ENCODE measurements at places on chromosomes 16 and 17. TPM values are rescaled to one million over a fixed set of nuclear protein-coding genes. Genes with fewer than 3 reads are reported as not detected.

- no peak for DNase-seq
Observed at GRCh38 chr17:67198131-67198530, 46.9 kb downstream of the HELZ start.

GRCh38 chr17:36728030-36728991, 126.9 kb downstream of the MRM1 start:
- no peak for DNase-seq

DNA sequence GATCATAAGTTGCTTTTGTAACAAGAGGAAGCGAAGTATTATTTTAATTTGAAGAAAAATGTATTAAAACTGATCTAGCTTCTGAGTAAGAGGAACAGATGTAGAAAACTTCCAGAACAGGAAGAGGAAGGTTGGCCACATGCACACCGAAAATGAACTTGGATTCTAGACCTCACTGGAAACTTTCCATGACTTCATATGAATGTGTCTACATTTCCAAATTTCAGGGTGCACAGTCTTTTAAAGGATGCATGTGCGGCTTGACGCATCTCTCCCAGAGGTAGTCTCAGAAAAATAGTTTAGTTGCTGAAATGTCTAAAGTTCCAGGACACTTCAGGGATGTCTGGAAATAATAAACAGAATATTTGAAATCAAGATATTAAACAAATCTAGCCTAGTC, 275.1 kb upstream of the MYOCD start:
- no peak for DNase-seq

DNA sequence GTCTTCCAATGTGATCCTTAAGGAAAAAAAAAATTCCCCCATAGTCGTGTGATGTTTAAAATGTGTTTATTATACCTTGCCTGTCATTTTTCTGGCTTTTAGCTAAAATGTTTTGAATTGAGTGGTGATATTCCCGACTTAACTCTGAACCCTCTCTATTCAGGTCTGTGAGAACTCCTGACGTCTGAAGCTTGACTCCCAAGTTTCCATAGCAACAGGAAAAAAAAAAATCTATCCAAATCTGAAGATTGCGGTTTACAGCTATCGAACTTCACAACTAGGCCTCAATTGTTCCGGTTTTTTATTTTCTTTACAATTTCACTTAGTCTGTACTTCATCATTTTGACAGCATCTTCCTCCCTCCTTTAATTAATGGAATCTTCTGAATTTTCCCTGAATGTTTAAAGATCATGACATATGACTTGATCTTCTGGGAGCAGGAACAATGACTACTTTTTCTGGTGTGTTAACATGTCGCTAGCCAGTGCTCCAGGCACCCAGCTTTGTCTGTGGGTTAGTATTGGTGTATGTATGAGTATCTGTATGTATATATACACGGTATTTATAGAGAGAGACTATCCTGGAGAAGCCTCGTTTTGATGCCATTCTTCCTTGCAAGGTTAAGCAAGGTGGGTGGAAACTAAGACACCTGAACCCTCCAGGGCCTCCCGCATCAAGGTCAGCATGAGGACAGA, 12.8 kb upstream of the HSBP1 start:
- DNase-seq, result no peak

- no peak for DNase-seq
Observed at GRCh38 chr17:27558341-27558740, 72.6 kb upstream of the LGALS9 start.

CPNE7 gene
- not detected for total RNA-seq

DNA sequence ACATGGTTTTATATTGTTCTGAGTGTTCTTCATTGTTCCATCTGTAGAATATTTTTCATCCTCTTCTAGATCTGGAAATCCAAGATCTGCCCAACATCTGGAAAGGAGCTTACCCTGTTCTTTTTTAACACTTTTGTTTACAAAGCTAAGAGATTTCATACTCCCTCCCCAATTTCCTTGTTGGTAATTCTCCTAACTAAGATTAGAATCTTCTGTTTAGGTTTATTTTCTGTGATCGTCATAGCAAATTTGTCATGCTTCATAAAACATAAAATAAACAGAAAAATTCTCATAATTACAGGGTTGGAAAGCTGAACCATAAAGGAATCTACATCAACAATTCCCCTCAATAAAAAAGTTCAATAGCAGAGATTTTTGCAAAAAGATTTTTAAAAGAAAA, 580.3 kb upstream of the CA10 start:
- DNase-seq, result no peak

GRCh38 chr16:22355487-22355908, 18.9 kb downstream of the CDR2 start:
- no peak for DNase-seq

DNA sequence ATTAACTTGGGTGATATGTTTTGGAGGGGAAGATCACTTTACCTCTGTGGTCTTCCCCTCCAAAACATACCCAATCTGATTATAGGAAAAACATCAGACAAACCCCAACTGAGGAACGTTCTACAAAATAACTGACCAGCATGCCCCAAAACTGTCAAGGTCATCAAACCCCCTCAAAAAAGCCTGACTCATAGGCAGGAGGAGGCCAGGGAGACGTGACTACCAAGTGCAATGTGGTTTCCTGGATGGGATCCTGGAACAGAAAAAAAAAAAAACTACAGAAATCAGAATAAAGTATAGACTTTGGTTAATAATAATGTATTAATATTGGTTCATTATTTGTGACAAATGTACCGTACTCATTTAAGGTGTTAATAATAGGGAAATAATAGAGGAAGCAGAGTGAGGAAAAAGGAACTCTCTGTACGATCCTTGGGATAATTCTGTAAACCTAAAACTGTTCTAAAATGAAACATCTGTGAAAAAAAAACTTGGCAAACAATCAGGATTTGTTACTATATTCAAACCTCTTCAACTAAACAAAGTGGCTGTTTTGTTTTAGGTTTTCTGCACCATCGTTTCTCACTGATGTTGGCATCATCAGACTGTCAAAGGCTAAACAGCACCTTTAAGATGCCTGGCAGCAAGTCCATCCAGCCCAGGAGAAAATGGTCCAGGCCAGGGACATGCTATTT, 266.7 kb upstream of the SDK2 start:
- peak; percentile 21 for DNase-seq

DNA sequence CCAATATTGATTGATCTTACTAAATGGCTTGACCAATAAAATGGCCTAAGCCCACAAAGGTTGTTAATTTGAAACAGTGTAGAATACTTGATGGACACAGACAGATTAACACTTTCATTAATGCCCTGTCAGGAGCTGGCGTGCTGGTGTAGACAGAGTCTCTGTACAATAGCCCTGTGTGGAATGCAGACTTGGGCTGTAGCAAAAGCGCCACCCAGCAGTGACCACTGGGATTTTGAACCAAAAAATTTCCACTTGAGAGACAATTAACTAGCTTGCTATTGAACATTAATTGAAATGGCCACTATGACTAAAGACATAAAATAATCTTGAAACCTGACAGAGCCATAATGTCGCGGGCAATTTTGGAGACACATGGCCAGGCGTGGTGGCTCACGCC, 19.7 kb upstream of the GUCY2D start:
- DNase-seq, result no peak

OSGIN1 gene
- total RNA-seq, result 1.7 TPM

GRCh38 chr16:62036802-62037135, 531 bp upstream of the CDH8 start:
- DNase-seq, result no peak

DNA sequence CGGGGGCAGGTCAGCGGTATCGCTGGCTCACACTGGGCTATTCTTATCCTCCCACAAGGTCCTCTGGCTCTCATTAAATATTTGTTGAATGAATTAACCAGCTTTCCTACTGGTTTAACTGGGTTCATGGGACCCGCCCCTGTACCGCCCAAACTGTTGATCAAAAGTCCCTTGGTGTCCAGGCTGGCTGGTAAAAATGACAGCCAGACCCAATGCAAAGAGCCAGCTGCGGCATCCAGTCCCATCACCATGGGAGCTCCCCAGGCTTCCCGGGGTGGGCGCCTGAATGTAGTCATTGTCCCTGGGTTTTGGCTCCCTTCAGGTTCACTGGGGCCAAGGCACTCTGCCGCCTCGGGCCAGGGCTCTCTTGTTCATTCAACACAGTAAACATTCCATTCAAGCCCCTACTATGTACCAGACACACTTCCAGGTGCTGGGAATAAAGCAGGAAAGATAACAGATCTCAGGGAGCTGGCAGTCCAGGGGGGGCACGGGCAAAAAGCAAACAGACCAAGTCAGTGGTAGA, 11.7 kb upstream of the ATP2C2 start:
- DNase-seq, result no peak

GGA3 gene
- 13.8 TPM for total RNA-seq

NECAB2 gene
- total RNA-seq, result not detected

GRN gene
- 190 TPM for total RNA-seq

DNA sequence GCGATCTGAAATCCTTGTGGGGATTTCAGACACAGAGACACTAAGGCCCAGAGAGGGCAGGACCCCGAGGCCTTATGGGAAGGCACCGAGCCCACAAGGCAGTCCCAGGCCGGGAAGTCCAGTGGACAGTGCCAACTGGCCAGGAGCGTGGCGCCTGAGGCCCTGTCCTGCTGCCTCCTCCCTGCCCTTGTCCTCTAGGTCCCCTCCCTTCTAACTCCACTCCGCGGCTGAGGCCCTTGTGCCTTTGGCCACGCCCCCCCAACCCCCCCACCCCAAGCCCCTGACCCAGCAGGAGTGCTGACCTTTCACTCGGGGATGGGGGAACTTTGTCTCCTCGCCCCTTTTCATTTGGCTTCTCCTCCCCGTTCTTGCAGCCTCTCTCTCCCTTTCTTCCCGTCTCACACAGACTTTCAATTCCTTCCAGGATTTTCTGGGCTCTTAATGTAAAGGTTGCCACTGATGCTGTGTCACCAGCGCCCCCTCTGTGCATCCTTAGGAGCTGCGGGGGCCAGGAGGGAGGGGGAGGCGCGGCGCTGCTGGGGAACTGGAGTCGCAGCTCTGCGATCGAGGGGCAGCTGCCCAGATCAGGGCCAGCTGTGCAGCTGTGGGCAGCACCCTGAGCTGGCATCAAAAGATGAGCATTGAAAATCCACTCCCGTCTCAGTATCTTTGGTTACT, 29.1 kb downstream of the CRHR1 start:
- no peak for DNase-seq

DNA sequence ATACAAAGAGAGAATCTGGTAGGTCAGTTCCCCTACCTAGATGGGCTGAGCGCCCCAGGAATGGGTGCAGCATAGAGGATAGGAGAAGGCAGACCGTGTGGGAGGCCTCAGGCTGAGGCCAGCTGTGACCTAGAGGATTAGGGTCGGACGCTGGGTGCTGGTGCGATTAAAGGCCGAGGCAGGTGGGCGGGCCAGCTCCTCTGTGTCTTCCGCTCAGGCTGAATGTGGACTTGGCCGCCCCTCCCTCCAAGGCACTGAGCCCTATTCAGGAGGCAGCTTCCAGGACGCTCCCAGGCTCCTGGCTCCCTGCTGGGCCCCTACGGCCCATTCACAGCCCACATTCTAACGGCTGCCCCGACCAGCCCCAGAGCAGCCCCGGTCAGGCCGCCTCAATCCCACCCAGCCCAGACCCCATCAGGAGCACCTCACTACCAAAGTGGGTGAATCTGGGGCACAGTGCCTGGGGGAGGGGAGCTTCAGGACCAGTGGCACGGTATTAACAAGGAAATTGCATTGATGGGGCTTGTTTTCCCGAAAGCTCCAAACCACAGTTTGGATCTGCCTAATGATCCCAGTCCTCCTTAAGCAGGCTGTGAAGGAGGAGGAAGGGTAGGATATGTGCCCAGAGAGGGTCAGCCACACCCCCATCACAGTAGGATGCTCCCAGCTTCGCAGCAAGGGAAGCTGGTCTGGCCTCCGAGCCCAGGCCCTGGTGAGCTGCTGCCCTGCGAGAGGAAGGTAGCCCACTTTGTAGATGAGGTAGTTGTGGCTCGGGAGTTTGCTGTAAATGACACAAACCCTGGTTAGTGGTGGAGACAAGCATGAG, 14.5 kb downstream of the RHBDL3 start:
- no peak for DNase-seq

DNA sequence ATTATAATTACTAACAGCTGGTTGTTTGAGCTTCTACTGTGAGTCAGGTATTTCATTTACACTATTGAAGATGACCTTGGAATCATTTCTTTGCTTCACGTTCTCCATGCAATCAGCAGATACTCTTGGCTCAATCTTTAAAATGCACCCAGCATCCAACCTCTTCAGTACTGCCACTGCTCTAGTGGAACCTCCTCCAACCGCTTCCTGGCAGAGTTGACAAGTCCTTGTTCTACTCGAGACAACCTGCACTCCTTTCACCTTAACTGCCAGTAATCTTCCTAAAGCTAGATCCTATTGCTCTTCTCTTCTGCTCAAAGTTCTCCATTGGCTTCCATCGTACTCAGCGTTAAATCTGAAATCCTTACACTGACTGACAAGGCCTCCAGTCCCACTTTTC, 86.5 kb downstream of the SYCE1L start:
- DNase-seq, result no peak

- no peak for DNase-seq
Observed at GRCh38 chr16:47016700-47017133, 43.2 kb upstream of the DNAJA2 start.

- DNase-seq, result no peak
Observed at GRCh38 chr17:82838386-82839063, 1.3 kb downstream of the ZNF750 start.

- DNase-seq, result no peak
Observed at GRCh38 chr17:80097127-80097621, 4.2 kb upstream of the GAA start.

DNA sequence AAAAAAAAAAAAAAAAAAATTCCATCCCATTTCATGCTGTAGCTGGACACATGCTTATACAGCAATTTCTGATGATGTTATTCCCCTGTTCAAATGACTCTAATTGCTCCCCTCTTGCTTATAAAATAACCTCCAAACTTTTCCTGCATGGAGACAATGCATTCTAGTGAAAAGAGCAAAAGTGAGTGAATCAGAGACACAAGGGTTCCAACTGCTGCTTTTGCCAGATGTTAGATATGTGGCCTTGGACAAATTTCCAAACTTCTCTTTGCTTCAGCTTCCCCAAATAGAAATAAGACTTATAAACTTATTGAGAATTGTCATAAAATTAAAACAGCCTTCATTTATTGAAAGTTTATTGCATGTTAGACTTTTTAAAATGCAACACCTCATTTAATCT, 65.0 kb upstream of the AXIN2 start:
- no peak for DNase-seq

- no peak for DNase-seq
Observed at GRCh38 chr17:2146132-2146871, 91.4 kb downstream of the HIC1 start.

DNA sequence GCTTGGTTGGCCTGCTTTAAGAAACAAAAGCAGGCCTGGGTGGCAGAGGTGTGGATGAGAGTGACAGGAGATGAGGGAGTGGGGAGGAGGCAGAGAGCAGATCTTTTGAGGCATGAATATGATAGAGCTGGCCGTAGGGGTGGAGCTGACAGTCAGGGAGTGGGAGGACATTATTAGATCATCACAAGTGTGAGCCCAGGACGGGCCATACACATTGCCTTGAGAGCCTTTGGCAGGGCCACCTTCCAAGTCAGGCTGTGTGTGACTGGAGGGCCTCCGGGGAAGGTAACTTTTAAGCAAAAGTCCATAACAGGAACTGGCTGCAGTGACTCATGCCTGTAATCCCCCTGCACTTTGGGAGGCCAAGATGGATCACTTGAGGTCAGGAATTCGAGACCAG, 26.3 kb downstream of the GINS3 start:
- DNase-seq, result no peak

All from SJSA1 (cell line).